ENCODE measurements at places on chromosomes 7 and 10.

DNA sequence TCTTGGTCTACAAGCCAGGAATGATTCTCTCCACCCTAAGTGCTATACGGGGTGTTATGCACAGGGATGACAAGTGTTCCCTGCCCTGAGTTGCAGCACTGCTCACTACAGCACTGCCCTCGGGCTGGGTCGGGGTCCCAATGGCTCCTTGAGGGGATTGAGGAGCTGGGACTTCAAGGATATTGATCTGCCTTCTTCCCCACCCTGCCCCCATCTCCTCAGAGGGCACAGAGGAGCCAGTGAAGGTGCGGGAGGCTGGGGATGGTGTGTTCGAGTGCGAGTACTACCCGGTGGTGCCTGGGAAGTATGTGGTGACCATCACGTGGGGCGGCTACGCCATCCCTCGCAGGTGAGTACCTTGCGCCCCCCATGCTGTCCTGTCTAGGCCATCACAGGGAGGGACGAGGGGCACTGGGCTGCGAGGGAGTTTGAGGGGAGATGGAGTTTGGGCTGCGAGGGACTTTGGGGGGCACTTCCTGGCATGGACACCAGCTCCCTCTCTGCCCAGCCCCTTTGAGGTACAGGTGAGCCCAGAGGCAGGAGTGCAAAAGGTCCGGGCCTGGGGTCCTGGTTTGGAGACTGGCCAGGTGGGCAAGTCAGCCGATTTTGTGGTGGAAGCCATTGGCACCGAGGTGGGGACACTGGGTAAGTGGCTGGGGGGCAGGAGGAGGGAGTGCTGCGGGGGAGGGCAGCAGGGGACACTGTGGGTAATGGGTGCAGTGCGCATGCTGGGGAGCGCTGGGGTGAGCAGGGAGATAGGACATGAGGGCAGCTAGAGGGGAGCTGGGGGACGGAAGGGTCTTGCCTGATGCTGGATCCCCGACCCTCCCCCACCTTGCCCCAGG lies 10.3 kb downstream of the FLNC start:
- no peak for DNase-seq

- no peak for DNase-seq
Observed at GRCh38 chr7:5065107-5065407, 19.4 kb downstream of the RBAK start.

DNA sequence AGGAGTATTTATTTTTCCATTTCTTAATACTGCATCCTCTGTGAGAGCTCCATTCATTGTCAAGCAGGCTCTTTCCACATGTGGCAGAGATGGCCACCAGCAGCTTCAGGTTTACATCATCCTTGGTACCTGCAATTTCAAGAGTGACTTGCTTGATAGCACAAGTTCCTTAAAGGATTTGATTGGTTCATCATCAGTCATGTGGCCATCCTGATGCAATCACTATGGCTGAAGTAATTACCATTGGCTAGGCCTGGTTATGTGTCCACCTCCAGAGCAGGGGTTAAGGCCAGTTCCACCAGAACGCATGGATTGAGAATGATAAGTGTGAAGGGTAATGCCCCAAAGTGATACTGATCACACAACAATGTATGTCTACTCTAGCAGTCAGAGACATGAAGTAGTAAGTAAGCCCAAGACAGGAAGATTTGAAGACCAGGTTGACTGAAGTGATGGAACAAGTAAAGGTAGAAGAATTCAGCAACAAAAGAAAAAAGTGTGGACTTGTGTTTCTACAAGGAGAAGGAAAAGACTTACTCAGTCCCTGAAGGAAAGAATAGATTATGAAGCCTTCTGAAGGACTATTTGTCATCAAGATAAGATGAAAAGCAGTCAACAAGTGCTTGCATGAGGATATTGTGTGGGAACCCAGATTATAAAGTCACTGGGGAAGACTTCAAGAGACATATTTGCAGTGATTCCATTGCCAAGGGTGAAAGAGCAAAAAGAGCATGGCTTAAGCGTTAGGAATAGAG lies 26.4 kb upstream of the PRKAR2B start:
- DNase-seq = no peak

DNA sequence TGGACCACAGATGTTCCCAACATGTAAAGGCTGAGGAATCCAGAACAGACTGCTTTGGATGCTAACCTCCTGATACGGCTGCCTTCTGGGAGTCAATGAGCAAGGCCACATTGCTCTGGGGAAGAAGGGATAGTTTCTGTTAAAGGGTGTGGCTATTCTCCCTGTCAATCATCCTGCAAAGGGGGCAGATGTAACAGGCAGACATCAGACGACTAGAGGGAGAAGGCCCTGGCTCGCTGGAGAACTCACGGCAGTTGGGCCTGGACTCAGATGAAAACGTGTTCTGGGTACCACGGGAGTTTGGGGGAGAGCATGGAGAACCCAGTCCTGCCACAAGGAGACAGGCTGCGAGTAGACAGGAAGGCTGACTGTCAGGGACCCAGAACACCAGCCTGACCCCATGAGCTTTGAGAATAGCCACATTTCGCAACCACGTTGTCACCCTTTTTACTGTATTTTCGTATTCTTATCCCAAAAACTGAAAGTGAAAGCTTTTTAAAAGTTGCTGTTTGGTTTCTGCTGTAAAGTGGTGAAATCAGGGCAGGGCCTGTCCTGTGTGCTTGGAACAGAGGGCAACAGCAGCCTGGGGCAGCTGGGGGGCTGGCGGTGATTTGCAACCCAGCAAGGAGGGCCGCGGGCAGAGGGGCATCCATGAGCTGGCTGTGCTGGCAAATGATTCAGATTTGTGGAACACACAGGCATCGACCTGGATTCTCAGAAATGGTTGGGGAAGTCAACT lies 95.3 kb downstream of the MYOF start:
- no peak for DNase-seq
